ENCODE measurements at places on chromosomes 4 and X.

- DNase-seq: no peak
Measured at GRCh38 chr4:186798951-186799659, 75.4 kb upstream of the FAT1 start.

- DNase-seq: no peak
Measured at GRCh38 chr4:7815562-7815961, 124.1 kb downstream of the AFAP1 start.

- no peak for DNase-seq
Measured at GRCh38 chr4:105631818-105632400, 76.6 kb downstream of the INTS12 start.

DNA sequence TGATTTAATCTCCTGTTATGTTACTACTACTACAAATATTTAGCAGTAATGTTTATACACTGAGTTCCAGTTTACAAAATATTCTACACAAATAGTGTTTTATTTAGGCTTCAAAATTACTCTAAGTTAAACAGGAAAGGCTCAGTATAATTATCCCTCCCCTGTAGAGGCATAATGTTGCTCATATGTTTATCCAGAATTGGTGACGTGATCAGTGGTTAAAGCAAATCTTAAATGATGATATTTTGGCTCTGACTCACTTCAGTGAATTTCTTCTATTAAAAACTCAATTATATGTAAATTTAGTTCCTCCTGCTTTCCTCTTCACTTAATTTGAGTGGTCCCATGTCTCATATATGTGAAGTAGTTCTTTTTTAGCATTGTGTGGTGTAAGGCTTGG lies 438.5 kb downstream of the ADGRL3 start:
- DNase-seq: no peak

Measured in stimulated activated effector memory CD8-positive, alpha-beta T cell treated with anti-CD3 and anti-CD28 coated beads, Interleukin-12 subunit alpha, Interleukin-12 subunit beta, amount 100 ng/mL, for 72 hours (primary cell).